ENCODE measurements at places on chromosomes 1 and 21.

- DNase-seq = no peak
Observed at GRCh38 chr1:145918992-145919939, 749 bp upstream of the PEX11B start.

- no peak for DNase-seq
Observed at GRCh38 chr1:51313961-51314777, 16.2 kb downstream of the TTC39A start.

DNA sequence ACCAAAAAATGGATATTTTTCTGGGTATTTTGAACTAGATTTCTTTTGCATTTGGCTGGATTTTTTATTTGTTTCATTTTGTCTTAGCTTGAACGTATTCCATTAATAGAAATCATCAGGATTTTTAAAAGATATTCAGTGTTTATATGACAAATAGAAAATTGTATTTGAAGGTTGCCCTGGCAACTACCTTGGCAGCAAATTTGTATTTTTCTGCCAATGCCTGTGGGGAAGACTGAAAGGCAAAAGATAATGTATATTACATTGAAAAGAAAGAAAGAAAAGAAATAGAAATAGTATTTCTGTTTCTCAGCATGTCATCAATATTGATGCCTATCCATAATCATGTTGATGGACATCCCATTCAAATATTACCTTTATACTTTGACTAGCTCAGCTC is 16.8 kb downstream of the VCAM1 start:
- no peak for DNase-seq

DNA sequence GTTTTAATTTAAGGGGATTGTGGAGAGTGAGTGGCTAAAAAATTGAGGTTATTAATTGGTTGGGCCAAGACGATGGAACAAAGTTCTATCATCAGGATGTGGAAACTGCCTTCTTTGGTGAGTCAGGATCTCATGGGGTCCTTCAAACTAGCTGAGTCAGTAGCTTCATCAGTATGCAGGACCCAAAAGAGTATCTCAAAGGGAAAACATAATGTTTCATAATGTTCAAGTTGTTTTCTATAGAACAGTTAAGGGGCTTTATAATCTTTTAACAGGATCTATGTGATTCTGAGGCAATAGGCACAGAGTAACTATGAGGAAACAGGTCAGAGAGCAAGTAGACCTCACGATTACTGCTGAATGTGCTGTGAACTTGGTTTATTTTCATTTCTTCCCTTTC is 3.2 kb upstream of the OLFML2B start:
- no peak for DNase-seq

DNA sequence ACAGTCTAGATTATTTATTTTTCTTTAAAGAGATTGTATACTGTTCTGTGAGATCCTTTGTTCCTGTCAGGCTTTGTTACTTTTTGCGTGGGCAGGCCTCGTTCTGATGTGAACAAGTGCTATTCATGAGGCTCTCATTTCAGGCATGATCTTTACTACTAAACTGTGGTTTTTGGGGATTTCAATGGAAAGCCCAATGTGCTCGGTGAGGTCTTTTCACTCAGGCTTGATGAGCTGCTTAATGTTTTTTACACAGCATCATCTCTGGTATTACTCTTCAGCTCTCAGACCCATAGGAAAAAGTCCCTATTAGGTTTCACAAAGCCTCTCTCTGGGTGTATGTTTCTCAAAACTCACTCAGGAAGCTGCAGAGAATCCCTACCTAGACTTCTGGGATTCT is 419.4 kb downstream of the GPATCH2 start:
- DNase-seq = no peak

DNA sequence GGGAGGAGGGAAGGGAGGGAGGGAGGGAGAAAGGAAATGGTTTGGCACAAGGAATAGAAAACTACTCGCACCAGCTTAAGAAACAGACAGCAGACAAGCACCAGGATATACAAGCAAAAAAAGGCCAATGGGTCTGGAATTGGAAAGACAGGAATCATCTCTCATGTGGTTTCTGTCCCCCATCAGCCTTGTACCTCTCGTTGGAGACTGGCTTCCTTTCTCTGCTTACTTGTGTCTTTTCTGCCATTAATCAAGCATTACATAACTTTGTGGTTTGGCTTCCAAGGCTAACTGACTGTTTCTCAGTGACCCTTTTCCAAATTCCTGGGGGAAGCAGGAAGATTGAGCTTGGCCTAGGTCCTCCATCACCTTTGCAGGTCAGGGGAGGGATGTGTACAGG is 11.8 kb upstream of the RALGPS2 start:
- no peak for DNase-seq

GRCh38 chr1:152621993-152622392 is 910 bp downstream of the LCE3A start:
- DNase-seq = no peak

- DNase-seq = peak; percentile 36
Observed at GRCh38 chr21:20999659-21000058, 1.4 kb downstream of the NCAM2 start.

DNA sequence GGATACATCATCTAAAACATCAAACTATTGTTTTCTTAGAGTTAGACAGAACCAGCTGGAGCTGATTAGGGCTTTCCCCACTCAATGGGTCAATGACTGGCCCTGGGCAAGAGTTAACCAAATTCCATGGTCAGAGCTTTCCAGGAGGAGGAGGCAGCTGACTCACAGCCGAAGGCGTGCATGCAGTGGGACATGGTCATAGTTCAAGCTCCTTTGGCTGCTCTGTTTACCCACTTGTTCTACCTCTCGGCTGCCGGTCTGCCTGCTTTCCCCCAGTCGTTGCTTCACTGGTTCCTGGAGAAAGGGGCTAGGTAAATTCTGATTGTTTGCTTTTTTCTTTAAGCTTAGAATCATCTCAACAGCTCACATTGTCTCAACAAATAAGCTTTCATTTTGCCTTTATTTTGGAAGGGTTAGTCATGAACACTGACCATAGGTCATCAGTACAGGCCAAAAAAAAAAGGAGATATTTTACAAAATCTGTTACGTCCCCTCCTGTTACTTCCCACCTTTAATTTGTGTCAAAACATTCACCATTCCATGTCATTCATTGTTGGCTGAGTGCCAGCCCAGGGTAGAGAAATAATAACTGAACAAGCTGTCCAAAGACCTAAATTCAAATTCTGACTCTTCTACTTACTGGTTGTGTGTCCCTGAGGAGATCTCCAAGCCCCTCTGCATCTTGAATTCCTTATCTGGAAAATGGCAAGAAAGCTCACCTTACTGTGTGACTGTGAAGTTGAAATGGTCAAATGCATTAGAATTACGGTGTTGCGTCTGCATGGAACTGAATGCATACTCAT is 12.0 kb downstream of the MAB21L3 start:
- no peak for DNase-seq

DNA sequence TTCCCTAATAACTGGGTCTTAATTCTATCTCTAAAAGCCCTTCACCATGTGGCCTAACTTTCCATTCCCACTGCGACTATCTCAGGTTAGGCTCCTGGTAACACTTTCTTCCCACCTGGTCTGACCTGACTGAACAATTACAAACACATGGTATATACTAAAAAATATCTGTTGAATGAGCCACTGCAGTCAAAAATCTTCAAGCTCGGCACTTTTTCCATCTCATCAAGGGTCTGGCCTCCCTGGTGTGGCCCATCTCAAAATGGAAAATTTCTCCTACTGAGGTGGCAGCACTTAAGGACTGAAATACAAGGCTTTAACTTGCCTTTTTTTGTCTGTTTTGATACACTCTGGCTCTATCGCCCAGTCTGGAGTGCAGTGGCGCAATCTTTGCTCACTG is 48.3 kb downstream of the BCAR3 start:
- no peak for DNase-seq

Data from CD4-positive, alpha-beta memory T cell (primary cell).